ENCODE measurements at places on chromosomes 3 and 15.

- H3K36me3 ChIP-seq = no peaks in the 10 kb centered on the region
- H3K27ac ChIP-seq = no peak overlapping the region
- H3K4me1 ChIP-seq = no peaks in the 10 kb centered on the region
- H3K27me3 ChIP-seq = peaks cover 6% of the 10 kb centered on the region
These were observed 333.8 kb downstream of the PDCD6IP start for GRCh38 chr3:34132069-34132692.

DNA sequence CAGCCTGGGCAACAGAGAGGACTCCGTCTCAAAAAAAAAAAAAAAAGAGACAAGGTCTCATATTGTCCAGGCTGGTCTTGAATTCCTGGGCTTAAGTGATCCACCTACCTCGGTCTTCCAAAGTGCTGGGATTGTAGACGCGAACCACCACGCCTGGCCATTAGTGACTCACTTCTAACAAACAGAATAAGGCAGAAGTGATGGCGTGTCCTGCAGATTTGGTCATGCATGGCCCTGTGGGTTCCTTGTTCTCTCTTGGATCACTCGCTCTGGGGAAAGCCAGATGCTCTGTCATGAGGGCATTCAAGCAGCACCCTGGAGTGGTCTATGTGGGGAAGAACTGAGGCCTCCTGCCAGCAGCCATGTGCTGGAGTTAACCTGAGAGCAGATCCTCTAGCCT, 27.4 kb upstream of the TJP1 start:
- H3K4me1 ChIP-seq = peaks cover 27% of the 10 kb centered on the region
- DNase-seq = no peak
- H3K4me3 ChIP-seq = no peak overlapping the region
- H3K27me3 ChIP-seq = no peaks in the 10 kb centered on the region
- H3K36me3 ChIP-seq = no peaks in the 10 kb centered on the region

GRCh38 chr15:25486051-25486450, 47.2 kb upstream of the UBE3A start:
- H3K4me3 ChIP-seq = no peak overlapping the region
- H3K27ac ChIP-seq = no peak overlapping the region
- no peaks in the 10 kb centered on the region for H3K27me3 ChIP-seq
- no peaks in the 10 kb centered on the region for H3K4me1 ChIP-seq
- H3K36me3 ChIP-seq = no peaks in the 10 kb centered on the region

- no peaks in the 10 kb centered on the region for H3K36me3 ChIP-seq
- H3K4me1 ChIP-seq = peaks cover 21% of the 10 kb centered on the region
- H3K4me3 ChIP-seq = no peak overlapping the region
- no peaks in the 10 kb centered on the region for H3K27me3 ChIP-seq
These were observed 488.7 kb upstream of the AGTR1 start for GRCh38 chr3:148208975-148209374.

DNA sequence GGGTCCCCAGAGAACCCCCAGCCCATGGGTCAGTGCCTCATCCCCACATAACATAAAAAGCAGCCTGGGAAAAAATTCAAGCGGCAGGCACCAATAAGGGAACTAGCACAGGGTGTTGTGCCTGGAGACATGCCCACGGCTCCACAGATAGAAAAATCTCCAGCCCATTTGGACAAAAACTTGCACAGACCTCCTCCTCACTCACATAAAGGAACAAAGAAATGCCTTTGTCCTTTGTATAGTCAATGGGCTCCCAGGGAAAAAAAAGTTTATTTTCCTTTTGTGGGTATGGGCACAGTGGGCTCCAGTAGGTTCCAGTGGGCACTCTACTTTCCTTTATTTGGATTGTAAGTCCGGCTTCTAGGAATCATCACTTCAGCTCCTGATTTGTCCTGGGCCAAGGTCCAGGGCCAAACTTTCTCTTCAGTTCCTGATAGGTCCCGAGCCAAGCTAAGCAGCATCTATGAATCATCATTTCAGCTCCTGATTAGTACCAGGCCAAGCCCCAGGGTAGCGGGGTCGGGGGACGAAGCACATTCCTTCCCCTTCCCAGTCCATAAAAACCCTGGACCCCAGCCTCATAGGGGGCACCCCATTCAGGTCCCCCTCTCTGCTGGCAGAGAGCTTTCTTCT, 1.6 kb upstream of the DNAH12 start:
- no peaks in the 10 kb centered on the region for H3K36me3 ChIP-seq
- H3K27ac ChIP-seq = no peak overlapping the region
- no peak overlapping the region for H3K4me3 ChIP-seq
- peaks cover 5% of the 10 kb centered on the region for H3K4me1 ChIP-seq
- no peaks in the 10 kb centered on the region for H3K27me3 ChIP-seq

- H3K36me3 ChIP-seq = no peaks in the 10 kb centered on the region
- H3K27me3 ChIP-seq = peaks cover 21% of the 10 kb centered on the region
- H3K4me1 ChIP-seq = no peaks in the 10 kb centered on the region
These were observed 3.7 kb downstream of the CHST13 start for GRCh38 chr3:126527455-126528211.

DNA sequence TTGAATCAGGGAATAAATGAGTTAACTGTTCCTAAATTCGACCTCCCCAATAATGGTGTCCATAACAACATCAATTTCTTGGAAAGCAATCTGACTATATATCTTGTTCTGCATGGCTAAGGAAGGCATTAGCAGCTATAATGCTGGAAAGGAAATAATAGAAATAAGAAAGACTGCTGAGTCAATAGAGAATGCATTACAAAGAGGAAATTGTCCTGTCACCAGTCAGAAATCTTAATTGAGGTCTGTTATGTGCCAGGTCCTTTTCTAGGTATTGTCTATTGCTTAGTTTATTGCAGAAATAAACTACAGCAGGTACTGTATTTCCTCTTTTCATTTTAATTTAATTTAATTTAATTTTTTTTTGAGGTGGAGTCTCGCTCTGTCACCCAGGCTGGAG, 5.9 kb upstream of the PPP1R2 start:
- no peak overlapping the region for H3K27ac ChIP-seq
- H3K4me3 ChIP-seq = no peak overlapping the region
- H3K4me1 ChIP-seq = peaks cover 15% of the 10 kb centered on the region
- H3K36me3 ChIP-seq = no peaks in the 10 kb centered on the region
- H3K27me3 ChIP-seq = no peaks in the 10 kb centered on the region
